Thoracic aorta (tissue), 2 donors: ENCODE measurements at places on chromosomes 7 and 10.
A peak's percentile ranks its signal among the peaks of the same experiment; 100 is the strongest.

- DNase-seq = no peak
Observed at GRCh38 chr7:36085096-36085495, 68.0 kb upstream of the EEPD1 start.

GRCh38 chr10:116665541-116666125, 44.9 kb downstream of the PNLIPRP2 start:
- DNase-seq = no peak

- DNase-seq = no peak
Observed at GRCh38 chr7:139060695-139061237, 24.9 kb upstream of the ZC3HAV1L start.

DNA sequence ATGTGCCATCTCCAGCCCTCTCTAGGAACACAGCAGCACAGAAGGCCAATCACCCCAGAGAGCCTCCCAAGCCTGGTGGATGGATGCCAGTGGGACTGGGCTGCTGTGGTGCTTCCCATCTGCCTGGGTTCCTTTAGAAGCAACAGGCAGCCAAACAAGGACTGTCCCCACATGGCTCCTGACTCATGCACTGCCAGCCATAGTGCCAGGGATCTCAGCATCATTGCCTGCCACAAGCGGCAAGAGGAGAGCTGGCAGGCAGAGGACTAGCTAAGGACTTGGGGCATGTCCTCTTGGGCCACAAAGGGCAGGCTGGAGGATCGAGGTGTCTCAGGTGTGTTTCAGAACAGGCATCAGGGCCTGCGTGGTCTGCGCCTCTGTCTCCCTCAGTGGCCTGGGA, 23.4 kb upstream of the FIGNL1 start:
- no peak for DNase-seq

DNA sequence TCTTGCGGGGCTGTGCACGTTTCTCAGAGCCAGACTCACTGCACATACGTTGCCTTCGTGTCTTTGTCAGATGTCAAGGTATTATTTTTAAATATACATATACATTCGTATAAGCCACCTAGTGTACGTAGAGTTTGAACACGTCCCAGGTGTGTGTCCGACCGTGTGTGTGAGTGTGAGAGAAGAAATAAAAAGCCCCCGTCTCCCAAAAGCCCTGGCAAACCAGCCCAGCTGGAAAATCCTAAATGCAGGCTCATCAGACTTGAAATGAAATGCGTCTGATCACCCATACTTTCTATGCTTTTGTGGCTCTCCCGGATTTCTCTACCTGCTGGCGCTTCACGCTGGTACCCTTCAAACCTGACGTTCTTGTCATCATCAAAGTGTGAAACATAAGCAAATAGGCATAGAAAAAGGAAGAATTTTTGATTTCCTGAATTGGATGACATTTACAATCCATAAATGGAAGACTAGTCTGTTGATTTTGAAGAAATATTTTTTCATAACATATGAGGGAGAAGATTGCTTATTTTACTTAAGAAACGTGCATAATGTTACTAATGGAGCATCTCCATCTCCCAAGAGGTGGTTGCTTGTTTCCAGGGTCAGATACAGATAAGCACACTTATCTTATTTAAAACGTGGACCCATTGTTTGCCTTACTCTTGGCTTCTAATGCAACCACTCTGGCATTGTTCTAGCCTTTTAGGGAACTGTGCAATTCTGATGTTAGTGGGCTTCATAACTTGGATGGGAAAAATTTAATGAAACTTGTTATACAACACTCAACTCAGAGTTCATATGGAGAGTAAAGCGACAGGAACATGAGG, 971 bp downstream of the PRKG1 start:
- DNase-seq = no peak

DNA sequence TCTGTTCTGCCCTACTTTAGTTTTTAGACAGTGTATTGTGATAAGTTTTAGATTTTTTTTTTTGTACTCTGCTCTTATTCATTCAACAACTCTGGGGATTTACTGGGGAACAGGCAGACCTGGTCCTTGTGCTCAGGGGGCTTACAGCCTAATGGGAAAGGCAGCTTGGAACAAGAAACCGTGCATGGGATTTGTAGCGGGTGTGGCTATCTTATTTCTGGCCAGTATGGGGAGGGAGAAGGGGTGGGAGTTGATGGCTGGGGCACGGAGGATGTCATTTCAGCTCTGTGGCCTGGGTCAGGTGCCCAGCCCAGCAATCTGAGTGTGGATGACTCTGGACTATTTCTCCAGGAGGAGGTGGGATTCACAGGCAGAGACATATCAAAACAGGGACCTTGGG, 47.0 kb downstream of the GRK5 start:
- DNase-seq = no peak

GRCh38 chr10:77855404-77856155, 71.0 kb downstream of the DLG5 start:
- no peak for DNase-seq

DNA sequence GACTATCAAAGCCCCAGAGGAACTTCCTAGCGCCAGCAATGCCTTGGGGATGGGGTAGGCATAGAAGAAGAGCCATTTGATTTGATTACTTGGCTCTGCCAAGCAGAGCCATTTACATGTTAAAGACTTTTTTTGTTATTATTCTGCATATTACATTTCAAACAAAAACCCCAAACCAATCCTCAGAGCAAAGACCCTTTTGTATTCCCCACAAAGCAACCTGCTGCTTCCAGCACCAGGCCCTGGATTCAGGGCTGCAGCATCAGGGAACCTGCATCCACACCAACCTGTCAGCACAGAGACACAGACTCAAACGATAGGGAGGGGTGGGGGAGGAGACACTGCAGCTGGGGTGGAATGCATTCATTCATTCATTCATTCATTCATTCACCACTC, 73.2 kb downstream of the GRID1 start:
- no peak for DNase-seq

DNA sequence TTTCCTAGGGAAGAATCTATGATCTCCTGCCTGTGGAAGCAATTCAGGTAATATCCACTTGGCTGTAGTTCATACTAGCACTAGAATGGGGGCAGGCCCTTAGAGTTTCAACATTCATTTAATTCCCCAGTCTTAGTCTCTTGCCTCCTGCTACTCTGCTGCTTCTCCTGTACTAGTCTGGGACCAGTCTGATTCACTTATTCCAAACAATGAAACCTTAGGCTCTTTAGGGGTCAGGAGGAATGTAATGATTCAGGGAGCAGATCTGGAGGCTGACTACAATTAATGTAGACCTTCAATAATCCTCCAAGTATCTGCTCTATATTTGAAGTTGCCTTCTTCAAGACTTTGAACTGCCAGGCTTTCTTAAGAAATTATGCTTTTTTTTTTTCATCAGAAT, 101.8 kb downstream of the GNAT3 start:
- DNase-seq = no peak

GRCh38 chr10:118911363-118911762, 118.2 kb upstream of the NANOS1 start:
- DNase-seq = no peak

GRCh38 chr10:102147561-102147960, 4.6 kb upstream of the NOLC1 start:
- DNase-seq = no peak

- DNase-seq = no peak
Observed at GRCh38 chr7:152231089-152231488, 204.7 kb downstream of the KMT2C start.

DNA sequence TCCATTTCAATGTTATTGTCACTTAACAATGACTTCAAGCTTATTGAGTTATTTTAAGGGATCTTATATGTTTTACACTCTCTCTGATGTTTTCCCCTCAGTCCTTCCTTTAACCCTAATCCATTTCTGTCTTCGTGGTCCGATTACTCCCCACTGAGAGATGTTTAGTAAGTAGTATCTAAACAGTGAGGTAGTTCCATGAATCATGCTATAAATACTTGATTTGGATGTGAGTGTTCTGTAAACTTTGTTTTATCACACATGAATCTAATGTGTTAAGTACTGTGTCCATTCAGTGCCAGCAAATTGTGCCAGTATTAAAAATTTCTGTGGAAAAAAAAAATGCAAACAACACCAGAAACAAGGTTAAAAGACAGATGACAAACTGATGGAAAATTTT, 18.6 kb downstream of the RPP30 start:
- no peak for DNase-seq

GRCh38 chr7:135716677-135717238, 11.2 kb downstream of the SLC13A4 start:
- DNase-seq = no peak

GRCh38 chr10:73644767-73645166, 3.5 kb upstream of the MYOZ1 start:
- no peak for DNase-seq

- no peak for DNase-seq
Observed at GRCh38 chr10:129779126-129780111, 184.7 kb downstream of the EBF3 start.

GRCh38 chr10:1548146-1548545, 189.2 kb downstream of the ADARB2 start:
- no peak for DNase-seq

DNA sequence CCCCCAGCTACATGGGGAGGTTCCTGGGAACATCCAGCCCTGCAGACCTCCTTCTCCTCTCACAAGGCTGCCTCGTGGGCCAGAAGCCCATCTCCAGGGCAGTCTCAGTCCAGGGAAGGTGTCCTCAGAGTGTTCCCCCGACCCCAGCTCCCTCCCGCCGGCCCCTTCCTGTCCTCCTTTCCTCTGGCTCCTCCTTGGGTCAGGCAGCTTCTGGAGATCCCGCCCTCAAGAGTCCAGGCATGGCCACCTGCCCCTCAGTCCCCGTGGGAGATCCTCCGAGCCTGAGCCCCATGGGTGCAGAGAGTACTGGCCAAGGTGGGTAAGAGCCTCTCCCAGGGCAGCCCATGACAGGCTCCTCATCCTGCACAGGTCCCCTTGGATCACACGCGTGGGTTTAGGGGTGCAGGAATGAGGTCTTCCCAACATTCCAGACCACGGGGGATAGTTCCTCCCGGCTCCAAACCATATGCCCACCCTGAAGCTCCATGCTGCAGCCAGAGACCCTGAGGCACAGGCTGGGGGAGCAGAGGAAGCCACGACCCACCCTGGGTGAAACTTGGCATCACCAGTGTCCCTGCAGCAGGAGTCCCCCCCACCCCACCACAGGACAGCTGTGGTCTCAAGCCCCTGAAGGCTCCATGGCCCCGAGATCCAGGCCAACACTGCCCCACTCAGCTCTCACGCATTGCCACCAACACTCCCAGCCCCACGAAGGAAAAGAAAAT, 65.5 kb downstream of the OAT start:
- no peak for DNase-seq

GRCh38 chr7:111927353-111928019, 278.7 kb downstream of the DOCK4 start:
- no peak for DNase-seq

- DNase-seq = no peak
Observed at GRCh38 chr10:10403762-10404161, 613.9 kb upstream of the CELF2 start.

DNA sequence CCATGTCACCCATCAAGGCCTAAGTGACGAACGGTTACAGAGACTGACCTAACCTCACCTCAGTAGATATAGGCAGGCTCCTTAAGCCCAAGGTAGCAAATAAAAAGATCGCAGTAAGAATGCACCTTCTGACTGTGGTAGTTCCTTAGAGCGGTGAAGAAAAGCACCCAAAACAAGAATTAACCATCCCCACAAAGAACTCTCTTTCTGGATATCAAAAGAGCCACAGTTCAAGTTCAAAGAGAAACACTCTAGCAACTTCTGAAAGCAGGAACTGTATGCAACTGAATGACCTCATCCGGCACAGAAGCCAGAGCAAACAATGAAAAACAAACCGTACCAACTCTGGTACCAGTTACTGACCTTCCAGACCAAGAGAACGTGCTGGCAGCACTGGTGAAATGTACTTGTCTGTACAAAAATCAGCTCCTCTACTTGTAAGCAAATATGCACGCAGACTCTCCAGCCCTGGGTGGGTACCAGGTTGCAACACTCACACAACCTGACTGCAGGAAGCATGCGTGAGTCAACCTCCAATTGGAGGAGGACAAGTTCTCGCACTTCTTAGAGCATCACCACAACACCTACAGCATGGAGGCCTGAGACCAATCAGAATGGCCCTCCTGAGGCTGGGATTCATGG, 202.7 kb downstream of the FAM107B start:
- DNase-seq = peak; percentile 41

GRCh38 chr7:25580141-25580540, 351.9 kb upstream of the NPVF start:
- no peak for DNase-seq
